ENCODE measurements at places on chromosomes 5 and 9. TPM values are rescaled to one million over a fixed set of nuclear protein-coding genes. Genes with fewer than 3 reads are reported as not detected.

DNA sequence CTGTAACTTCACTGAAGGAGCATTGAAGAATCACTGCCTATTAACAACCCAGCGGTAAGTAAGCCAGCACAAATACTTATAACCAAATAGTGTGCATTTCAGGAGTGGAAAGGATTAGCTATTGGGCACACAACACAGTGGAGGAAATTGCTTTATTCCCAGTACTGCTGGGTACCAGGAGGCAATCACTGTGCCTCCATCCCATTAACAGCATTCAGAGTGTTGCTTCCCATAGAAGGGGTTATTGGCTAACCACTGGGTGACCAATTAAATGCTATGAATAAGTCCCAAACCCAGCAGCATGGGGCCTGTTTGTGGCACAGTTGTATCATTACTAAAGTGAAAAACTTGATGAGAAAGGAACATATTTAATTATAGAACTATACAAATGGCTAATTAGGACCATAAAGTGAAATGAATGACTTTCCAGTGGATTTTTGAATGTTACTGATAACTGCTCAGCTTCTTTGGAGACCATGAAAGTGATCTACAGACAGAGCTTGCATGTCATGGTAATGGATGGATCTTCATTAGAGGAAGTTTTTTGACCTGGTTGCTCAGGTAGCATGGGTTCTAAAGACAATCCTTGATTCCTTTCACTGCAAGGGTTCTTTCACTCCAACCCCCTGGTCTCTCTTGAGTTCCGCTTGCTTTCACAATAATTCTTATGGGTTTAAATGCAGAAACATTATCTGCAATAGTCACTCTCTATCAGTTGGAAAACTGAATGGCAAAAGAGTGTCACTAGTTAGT, 413.3 kb upstream of the RORB start:
- DNase-seq = no peak

- no peak for DNase-seq
Measured at GRCh38 chr5:167317884-167318283, 973.6 kb upstream of the WWC1 start.

DNA sequence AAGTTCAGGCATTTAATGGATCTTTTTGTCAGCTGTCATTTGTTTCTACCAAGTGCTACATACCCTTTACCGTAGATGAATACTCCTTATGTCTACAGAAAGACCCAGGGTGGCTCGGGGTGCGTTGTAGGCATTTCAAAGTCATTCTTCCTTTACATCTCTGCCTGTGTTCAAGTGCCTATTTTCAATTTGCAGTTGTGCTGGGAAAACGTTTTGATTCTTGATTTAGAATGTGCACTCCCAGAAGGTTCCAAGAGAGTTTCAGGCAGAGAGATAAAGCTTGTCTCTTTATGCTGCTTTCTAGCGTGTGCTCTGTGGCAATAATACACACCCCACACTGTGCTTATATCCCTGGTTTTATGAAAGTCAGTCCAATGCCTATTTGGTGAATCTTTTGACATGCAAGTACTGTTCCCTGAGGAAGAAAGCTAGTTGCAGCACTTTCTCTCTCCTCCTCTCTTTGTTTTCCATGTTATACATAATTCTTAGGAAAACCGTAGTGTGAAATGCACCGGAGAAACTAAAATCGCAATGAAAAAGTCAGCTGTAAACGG, 828.1 kb upstream of the ZNF608 start:
- DNase-seq = no peak

GRCh38 chr9:76643399-76644117, 120.7 kb upstream of the PCA3 start:
- no peak for DNase-seq

GRCh38 chr5:64587370-64587769, 81.6 kb downstream of the RGS7BP start:
- DNase-seq = peak; percentile 3

GRCh38 chr9:82331079-82331478, 342.5 kb downstream of the SPATA31D1 start:
- DNase-seq = no peak

The ARSK gene
- 15.3 TPM for total RNA-seq

The TMC1 gene
- not detected for total RNA-seq

The CCDC180 gene
- 6.2 TPM for total RNA-seq
